Fibroblast of lung (primary cell): ENCODE measurements at places on chromosomes 7 and 10.

DNA sequence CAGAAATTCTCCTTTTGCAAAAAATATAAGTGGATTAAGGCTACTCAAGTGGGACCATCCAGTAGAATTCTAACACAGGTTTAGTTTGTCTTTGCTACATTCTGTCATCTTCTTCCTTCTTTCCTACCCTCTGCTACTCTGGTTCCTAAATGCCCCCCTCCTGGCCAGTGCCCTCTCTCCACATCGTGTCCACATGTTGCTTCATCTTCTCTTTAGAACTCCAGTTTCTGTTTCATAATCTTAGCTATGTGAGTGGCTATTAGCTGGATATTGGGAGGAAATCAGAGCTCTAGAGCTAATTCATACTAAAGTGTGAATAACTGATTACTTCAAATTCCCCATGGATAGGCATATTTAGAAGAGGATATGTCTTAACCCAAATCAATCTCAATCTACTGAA lies 528.5 kb downstream of the LRMDA start:
- peak; percentile 17 for DNase-seq

GRCh38 chr7:33979300-33979806 lies 74.0 kb downstream of the BMPER start:
- DNase-seq = no peak

DNA sequence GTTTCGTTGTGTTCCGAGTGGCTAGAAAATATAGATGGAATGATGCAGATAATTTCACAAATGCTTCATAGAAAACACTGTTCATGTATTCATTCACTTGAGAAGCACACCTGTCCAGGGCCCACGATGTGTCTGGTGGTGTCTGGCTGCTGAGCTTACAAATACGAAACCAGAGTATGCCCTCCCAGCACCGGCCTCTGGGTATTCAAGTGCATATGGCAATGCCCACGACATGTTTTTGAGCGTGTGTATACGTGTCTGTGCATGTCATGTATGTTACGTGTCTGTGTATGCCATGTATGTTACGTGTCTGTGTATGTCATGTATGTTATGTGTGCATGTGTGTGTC lies 37.9 kb downstream of the IL2RA start:
- DNase-seq = no peak

GRCh38 chr10:89153971-89154370 lies 53.1 kb downstream of the CH25H start:
- DNase-seq = no peak

DNA sequence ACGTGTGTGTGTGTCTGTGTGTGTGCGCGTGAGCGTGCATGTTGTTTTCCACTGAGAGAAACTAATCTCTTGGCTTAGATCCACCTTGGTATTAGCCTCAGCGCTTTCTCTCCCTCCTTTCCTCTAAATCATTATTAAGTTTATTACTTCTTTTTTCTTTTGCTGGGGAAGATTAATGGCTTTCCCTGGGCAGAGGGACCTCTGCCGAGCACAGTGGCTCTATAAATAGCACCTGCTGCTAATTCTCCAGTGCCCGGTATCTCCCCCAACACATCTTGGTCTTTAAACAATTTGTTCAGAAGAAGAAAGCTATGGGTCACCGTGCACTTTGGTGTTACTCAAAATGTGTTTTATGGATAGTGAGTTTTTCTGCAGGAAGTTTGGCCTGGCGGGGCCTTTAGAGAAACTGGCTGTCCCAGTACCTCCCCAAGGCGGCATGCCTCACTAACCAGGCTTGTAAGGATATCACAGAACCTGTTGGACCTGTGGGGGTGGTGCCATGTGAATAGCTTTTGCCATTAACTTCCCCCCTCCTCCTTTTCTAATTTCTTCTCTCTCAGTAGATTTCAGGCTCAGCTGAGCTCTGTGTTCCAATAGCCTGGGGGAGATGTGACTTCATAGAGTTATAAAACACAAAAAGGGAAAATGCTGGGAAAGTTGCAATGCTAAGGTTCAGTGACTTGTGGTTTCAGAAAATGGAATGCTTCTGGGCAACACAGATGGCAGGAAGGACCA lies 70.1 kb upstream of the RAB11FIP2 start:
- no peak for DNase-seq

GRCh38 chr7:112176693-112177415 lies 29.3 kb downstream of the DOCK4 start:
- DNase-seq = no peak

- DNase-seq = no peak
Measured at GRCh38 chr7:97772045-97772901, 40.4 kb downstream of the TAC1 start.

DNA sequence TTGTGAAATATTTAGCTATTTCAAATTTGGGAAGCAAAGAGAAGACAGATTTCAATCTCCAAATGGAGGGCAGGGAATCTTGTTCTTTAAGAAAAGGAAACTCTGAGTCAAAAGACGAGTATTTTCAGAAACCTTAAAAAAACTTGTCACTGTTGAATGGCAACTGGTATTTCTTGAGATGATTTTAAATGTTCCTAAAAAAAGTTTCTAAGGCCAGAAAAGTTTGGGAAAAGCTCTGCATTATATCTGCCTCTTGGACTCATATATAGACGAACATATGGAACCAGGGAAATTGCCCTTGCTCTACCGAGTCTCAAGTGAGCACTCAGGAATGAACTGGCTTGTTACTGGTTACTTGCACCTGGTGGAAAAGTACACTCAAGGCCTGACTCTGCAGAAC lies 69.5 kb downstream of the ADAM22 start:
- DNase-seq = no peak

DNA sequence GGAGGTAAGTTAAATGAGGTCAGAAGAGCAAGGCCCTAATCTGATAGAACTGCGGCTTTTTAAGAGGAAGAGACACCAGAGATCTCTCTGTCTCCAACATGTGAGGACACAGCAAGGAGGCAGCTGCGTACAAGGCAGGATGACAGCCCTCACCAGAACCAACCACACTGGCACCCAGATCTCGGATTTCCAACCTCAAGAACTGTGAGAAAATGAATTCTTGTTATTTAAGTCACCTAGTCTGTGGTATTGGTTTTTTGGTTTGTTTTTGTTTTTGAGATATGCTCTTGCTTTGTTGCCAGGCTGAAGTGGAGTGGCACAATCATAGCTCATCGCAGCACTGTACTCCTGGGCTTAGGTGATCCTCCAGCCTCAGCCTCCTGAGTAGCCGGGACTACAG lies 127.2 kb downstream of the DLG5 start:
- DNase-seq = no peak

DNA sequence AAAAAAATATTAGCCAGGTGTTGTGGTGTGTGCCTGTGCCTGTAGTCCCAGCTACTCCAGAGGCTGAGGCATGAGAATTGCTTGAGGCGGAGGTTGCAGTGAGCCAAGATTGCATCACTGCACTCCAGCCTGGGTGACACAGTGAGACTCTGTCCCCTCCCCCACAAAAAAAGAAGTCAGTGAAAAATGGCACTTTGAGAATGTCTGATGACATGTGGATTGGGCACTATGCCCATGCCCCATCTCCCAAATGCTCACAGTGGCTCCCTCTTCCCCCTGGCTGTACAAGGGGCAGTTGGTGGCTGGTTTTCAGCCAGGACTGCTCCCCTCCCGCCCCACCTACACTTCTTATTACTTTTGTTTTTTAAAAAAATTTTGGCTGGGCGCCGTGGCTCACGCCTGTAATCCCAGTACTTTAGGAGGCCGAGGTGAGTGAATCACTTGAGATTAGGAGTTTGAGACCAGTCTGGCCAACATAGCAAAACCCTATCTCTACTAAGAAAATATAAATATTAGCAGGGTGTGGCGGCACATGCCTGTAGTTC lies 26.1 kb downstream of the IL15RA start:
- DNase-seq = peak; percentile 60

GRCh38 chr7:85004402-85004801 lies 182.5 kb downstream of the SEMA3D start:
- no peak for DNase-seq

DNA sequence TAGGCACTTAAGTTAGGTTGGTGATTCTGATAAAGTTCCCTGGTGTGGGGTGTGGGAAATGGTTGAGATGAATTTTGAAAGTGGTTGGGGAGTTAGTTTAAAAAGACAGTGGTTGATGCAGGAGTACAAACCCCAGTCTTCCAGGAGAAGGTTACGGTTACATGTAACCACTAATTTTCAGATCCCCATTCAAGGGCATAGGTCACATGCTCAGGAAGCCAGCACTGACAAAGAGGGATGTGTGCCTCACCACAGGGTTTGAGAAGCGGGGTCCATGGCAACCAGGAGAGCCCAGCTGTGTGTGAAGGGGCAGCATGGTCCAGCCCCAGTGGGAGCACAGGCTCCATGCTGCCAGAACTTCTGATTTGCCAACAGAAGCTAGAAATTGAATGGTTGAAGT lies 144.2 kb downstream of the MDFIC start:
- no peak for DNase-seq

DNA sequence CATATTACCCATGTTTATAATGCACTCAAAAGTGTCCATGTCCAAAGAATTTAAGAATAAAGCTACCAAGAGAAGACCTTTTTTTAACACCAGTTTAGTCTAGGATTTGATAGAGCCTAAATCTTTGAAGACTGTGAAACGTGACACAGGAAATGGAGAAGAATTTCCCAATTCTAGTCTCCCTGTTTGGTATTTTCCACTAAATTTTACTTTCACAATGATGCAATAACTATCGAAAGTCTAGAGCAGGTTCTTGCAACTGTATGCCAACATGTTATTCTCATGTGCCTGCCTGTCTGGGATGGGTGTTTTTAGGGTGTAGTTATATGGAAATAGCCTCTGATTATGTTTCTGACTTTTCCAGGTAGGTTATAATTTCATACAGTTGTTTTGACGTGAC lies 6.9 kb upstream of the MXI1 start:
- no peak for DNase-seq

- DNase-seq = no peak
Measured at GRCh38 chr10:4686644-4686996, 139.4 kb upstream of the AKR1E2 start.

GRCh38 chr10:119414081-119414611 lies 128.4 kb downstream of the RGS10 start:
- peak; percentile 100 for DNase-seq

- DNase-seq = no peak
Measured at GRCh38 chr7:21326241-21326640, 101.6 kb upstream of the SP4 start.

DNA sequence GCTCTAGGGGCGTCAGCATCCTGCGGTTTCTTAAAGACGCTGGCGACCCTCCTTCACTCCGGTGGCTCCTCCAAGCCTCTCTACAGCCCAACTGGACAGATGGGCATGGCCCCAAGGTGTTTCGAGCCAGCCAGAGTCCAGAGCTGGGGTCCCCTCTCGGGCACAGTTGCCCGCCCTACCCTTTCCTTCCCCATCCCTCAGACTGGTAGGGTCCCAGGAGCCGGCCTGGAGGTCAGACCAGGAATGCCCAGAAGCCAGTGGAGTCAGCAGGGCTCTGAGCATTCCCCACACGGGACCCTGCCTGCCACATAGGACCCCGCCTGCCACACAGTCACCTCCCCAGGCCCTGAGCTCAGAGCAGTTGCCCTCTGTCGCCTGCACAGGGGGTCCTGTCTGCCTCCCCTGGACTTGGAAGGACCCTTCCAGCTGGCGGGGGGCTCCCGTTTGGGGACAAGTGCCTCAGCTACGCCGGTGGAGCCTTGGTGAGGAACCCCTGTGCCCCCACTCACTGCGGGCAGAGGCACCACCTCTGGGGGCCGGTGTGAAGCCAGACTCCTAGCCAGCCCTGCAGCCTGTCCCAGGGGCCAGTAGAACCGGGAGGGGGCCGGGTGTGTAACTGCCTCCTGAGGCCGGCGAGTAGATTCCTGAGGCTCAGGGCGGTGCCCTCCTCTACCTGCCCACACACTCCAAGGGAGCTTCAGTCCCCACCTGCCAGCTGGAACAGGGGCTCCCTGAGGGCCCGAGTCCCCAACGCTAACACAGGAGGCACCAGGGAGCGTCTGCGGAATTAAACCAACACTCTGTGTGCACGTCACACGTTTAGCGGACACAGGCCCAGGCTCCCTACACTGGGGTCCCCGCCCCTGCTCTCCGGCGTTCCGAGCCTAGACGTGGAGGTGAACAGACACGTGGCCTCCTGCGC lies 19.4 kb upstream of the PDGFA start:
- DNase-seq = peak; percentile 45

- DNase-seq = no peak
Measured at GRCh38 chr10:77264527-77264926, 373.1 kb downstream of the KCNMA1 start.

GRCh38 chr10:103125323-103126267 lies 67.5 kb downstream of the NT5C2 start:
- peak; percentile 84 for DNase-seq

DNA sequence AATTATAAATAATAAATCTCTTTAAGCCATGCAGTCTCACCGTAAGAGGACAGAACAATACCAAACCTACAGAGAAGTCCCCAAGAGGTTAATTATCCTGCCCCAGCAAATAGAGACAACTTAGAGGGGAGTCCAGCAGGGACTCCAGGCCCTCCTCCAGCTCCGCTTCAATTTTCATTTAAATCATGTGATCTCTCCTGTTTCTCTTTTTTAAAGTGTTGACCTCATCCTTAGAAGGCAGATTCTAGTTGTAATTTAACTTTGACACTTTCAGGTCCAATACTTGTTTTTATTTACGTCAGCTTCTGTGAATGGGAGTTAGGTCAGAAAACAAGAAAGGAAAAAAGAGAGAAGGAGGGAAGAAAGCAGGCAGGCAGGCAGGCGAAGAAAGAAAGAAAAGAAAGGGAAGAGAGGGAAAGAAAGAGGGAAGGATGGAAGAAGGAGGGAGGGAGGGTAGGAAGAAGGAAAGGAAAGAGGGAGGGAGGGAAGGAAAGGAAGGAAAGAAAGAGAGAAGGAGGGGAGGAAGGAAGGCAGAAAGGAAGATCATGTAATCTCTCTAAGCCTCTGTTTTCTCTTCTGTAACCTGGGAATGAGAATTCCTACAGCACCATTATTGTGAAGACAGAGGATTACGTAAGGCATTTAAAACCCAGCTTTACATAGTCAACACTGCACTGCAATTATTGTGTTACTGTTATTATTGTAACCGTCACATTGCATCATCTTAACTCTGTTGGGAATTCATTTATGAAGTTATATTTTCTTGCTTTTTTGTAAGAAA lies 227.7 kb downstream of the SKIDA1 start:
- DNase-seq = no peak

- no peak for DNase-seq
Measured at GRCh38 chr10:104233817-104234216, 1.7 kb upstream of the CFAP43 start.

- no peak for DNase-seq
Measured at GRCh38 chr7:66571568-66571967, 57.1 kb upstream of the KCTD7 start.

- no peak for DNase-seq
Measured at GRCh38 chr10:120946497-120946896, 95.3 kb downstream of the WDR11 start.

DNA sequence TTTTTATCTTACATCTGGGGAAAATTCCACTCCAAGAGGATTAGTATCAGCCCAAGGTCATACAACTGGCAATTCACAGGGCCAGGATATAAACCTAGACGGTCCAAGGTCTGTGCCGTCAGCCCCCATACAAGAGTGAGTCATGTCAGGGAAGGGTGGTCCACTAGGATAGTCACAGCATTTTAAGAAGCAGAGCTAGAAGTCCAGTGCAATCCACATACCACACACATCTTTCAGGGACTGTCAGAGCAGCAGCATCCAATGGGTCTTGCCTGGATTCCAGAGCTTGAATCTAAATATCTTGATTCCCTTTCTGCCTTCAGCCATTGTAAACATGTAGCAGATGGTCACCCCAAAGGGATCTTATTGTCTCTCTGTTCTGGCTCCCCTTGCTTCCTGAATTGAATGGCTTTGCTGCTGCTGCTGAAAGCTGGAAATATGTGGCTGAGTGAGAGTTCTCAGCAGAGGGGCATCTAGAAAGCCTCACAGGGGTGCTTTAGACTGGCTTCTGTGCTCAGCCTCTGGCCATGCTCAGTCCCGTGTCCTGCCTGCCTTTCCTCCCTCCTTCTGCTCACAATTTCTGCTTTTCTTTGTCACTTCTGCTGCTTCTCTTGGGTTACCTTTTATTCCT lies 9.9 kb upstream of the OR6V1 start:
- DNase-seq = no peak
